Osteoblast (primary cell): ENCODE measurements at places on chromosomes 2 and 18. TPM values are rescaled to one million over a fixed set of nuclear protein-coding genes. Genes with fewer than 3 reads are reported as not detected.

IRS1 gene
- 24.5 and 27.9 TPM in 2 replicates for total RNA-seq

SH3RF3 gene
- total RNA-seq = 14.7 and 14.8 TPM in 2 replicates

TRIM54 gene
- total RNA-seq = not detected in 2 replicates

GRCh38 chr2:192379736-192380135, 185.0 kb upstream of the TMEFF2 start:
- H3K4me1 ChIP-seq = no peaks in the 10 kb centered on the region
- H3K36me3 ChIP-seq = no peaks in the 10 kb centered on the region
- H3K27ac ChIP-seq = no peak overlapping the region
- no peaks in the 10 kb centered on the region for H3K27me3 ChIP-seq
- DNase-seq = no peak

GRCh38 chr2:51258301-51258700, 226.4 kb upstream of the NRXN1 start:
- H3K4me1 ChIP-seq = no peaks in the 10 kb centered on the region
- H3K27ac ChIP-seq = no peak overlapping the region
- H3K4me3 ChIP-seq = no peak overlapping the region
- no peak for DNase-seq

- no peak for DNase-seq
- H3K36me3 ChIP-seq = peaks cover 38% of the 10 kb centered on the region
- H3K27me3 ChIP-seq = no peaks in the 10 kb centered on the region
- no peak overlapping the region for H3K27ac ChIP-seq
- H3K4me3 ChIP-seq = no peak overlapping the region
- no peaks in the 10 kb centered on the region for H3K4me1 ChIP-seq
Measured at GRCh38 chr2:200494048-200494447, 15.8 kb downstream of the KCTD18 start.

GRCh38 chr2:102251042-102251848, 60.1 kb upstream of the IL1RL1 start:
- H3K4me1 ChIP-seq = peaks cover 4% of the 10 kb centered on the region
- peak; percentile 86 for DNase-seq
- H3K27ac ChIP-seq = no peak overlapping the region
- H3K4me3 ChIP-seq = peak overlapping the region; percentile 69

GRCh38 chr2:222176890-222177289, 121.9 kb downstream of the PAX3 start:
- no peaks in the 10 kb centered on the region for H3K4me1 ChIP-seq
- no peak overlapping the region for H3K4me3 ChIP-seq
- no peaks in the 10 kb centered on the region for H3K36me3 ChIP-seq
- no peaks in the 10 kb centered on the region for H3K27me3 ChIP-seq
- no peak for DNase-seq

DNA sequence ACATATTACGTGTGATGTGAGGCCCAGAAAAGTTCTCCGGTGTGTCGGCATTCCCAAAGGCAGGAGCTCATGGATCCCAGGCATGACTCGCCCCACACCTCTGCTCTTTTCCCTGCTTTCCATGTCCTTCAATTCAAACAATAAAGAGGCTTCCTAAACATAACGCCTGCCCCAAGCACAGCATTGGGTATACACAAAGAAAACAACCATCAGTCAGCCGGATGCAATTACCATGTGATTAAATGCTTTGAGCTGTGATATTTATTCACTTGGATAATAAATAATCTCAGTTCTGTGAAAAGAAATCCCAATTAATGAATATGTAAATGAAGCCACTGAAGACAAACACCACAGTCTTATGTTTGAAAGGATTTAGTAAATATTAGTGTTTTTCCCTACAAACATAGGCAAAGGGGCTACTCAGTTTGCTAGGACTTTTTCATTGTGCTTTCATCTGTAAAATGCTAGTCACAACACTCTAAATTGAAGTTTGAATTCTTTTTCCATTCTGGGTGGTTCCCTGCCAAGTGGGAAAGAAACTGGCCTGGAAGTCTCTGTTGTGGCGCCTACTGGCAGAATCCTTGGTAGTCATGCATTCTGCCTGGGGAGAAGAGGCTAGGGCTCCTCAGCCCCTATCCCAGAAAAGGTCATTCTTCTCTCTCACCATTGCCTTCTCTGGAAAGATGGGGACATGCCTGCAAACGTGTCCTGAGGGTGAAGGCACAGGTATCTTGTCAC, 144.7 kb downstream of the COL6A3 start:
- H3K36me3 ChIP-seq = no peaks in the 10 kb centered on the region
- no peak overlapping the region for H3K4me3 ChIP-seq
- no peak for DNase-seq
- H3K27me3 ChIP-seq = no peaks in the 10 kb centered on the region

DNA sequence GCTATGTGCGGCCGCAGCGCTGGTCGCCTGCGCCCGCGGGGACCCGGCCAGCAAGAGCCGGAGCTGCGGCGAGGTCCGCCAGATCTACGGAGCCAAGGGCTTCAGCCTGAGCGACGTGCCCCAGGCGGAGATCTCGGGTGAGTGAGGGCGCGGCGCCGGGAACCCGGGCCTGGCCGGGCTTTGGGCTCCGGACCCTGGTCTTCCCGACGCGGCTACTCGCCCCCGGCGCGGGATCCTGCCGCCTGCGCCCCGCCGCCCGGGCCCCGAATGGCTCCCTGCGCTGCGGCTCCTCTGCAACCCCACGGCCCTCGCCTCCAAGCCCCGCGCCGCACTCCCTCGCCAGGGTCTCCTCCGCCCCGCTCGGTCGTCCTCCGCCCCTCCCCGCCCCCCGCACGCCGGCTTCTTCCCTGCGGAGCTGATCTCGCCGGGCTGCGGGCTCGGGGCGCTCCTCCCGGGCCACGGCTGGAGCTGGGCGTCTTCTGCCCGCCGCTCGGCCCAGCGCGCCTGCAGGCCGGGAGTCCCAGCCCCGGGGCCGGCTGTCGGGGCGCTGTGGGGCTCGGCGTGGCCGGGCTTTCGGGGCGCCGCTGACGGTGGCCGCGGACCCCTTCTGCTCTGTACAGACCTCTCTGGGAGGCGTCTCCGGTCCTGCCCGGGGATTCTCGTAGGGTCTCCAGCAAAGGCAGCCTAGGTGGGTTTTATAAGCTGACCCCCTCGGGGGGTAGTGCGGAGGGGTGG, 652 bp downstream of the GPC1 start:
- peak overlapping the region; percentile 51 for H3K27ac ChIP-seq
- H3K4me3 ChIP-seq = peak overlapping the region; percentile 75
- peak; percentile 95 for DNase-seq

DNA sequence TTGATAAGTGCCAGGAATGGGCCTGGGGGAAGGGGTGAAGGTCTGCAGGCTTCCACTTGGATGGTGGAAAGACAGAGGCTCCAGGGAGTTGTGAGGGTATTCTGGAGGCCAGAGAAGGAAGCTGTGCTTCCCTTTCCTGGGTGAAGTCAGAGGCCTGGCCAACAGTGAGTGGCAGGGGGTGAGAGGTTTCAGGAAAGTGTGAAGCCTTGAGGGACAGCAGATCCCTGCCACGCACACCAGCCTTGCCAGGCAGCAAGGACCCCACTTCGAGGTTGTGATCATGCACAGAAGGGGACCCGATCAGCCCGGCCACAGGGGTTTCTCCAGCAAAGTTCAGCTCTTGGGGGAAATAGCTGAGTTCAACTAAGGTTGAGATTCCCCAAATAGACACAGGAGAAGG, 66.5 kb downstream of the SMAD7 start:
- no peaks in the 10 kb centered on the region for H3K27me3 ChIP-seq
- no peak overlapping the region for H3K4me3 ChIP-seq
- DNase-seq = no peak
- H3K36me3 ChIP-seq = no peaks in the 10 kb centered on the region
- no peak overlapping the region for H3K27ac ChIP-seq

DNA sequence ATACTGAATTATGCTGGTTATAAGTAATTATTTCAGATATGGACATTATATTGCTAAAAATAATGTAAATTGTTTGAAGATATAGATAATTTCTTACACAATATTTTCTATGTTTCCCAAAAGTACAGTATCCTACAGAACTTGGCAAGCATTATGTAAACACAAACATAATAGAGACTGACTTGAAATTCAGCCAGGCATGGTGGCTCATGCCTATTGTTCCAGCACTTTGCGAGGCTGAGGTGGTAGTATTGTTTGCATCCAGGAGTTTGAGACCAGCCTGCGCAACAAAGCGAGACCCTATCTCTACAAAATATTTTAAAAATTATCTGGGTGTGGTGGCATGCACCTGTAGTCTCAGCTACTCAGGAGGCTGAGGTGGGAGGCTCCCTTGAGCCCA, 1300.5 kb upstream of the DDX18 start:
- no peak overlapping the region for H3K27ac ChIP-seq
- H3K4me1 ChIP-seq = no peaks in the 10 kb centered on the region
- DNase-seq = no peak
- no peak overlapping the region for H3K4me3 ChIP-seq
- no peaks in the 10 kb centered on the region for H3K36me3 ChIP-seq
- no peaks in the 10 kb centered on the region for H3K27me3 ChIP-seq

GRCh38 chr2:126885751-126886210, 12.9 kb upstream of the TEX51 start:
- H3K27ac ChIP-seq = no peak overlapping the region
- peak; percentile 94 for DNase-seq
- H3K4me3 ChIP-seq = peak overlapping the region; percentile 39
- H3K36me3 ChIP-seq = no peaks in the 10 kb centered on the region
- no peaks in the 10 kb centered on the region for H3K27me3 ChIP-seq

- no peaks in the 10 kb centered on the region for H3K36me3 ChIP-seq
- no peaks in the 10 kb centered on the region for H3K4me1 ChIP-seq
- H3K27me3 ChIP-seq = no peaks in the 10 kb centered on the region
- no peak overlapping the region for H3K27ac ChIP-seq
Measured at GRCh38 chr2:151756820-151757219, 22.5 kb upstream of the NEB start.

DNA sequence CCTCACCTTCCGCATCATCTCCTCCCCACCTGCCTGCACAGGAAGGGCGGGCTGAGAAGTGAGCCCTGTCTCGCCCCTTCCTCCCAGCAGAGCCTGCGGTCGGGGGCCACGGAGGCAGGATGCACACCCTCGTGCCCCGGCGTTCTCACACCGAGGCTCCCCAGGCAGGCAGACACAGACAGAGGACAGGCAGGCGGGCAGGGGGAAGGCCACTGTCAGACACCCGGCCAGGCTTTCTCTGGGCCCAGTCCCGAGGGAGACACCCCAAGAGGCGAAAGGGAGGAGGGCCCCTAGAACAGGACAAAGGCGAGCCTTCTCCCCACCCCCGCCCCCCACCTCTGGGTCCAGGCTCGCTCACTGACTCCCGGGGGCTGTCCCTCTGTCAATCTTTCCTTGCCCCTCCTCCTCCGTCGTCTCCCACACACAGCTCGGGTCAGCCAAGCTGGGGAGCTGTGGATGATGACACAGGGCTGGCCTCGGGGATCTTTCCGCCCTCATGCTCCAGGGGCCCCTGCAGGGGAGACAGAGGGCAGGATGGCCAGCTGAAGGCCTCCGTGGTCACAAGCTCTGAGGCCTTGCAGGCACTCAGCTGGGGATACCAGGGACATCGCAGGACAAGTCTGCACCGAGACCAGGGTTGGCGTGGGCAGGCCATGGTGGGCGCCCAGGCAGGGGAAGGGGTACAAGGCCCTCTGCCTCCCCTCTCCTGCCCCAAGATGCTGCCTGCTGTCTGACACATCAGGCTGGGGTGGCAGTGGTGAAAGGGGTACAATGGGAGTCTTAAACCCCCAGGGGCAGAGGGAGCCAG, 24.9 kb downstream of the BIN1 start:
- no peak overlapping the region for H3K4me3 ChIP-seq
- no peaks in the 10 kb centered on the region for H3K27me3 ChIP-seq
- H3K27ac ChIP-seq = peak overlapping the region; percentile 86
- peaks cover 79% of the 10 kb centered on the region for H3K4me1 ChIP-seq
- DNase-seq = no peak
- no peaks in the 10 kb centered on the region for H3K36me3 ChIP-seq
